ENCODE measurements at places on chromosomes 2 and 18. TPM values are rescaled to one million over a fixed set of nuclear protein-coding genes. Genes with fewer than 3 reads are reported as not detected.

DNA sequence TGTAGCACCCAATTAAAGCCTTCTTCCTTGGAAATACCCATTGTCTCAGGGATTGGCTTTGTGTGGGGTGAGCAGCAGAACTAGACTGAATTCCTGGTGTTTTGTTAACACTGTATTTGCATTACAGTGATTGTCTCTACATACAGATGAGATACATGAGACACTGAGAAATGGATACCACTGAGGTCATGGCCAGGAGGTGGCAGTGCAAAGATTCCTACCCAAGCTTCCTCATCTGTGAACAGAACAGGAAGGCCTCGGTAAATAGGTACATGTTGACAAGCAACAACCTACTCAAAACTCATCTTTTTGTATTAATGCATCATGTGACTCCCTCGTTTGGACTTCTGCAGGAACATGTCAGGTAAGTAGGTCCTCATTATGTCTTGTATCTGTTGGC is 445.8 kb upstream of the RGPD4 start:
- no peak for DNase-seq

- DNase-seq, result no peak
These were observed 14.1 kb downstream of the GLI2 start for GRCh38 chr2:120749506-120750431.

- no peak for DNase-seq
These were observed 8.1 kb downstream of the C2orf42 start for GRCh38 chr2:70182689-70183088.

DNA sequence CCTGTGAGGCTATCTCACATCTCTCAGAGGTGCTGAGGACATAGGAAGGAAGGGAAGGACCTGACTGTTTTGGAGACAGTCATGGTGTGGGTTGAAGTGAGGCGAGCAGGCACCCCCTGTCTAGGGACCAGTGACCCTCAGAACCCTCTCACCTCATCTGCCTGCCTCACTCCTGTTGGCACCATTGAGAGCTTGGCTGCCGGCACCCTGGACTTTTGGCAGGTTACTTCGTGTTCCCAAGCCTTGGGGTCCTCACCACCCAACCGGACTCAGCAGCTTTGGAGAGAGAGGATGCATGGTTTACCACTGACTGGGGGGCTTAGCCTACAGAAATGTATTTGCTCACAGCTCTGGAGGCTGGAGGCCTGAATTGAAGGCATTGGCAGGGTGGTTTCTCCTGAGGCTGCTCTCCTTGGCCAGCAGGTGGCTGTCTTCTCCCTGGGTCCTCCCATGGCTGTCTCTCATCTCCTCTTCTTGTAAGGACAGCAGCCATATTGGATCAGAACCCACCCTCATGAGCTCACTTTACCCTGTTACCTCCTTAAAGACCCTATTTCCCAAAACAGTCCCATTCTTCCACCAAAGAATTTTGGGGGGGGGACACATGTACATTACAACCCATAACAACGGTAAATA is 142.0 kb downstream of the TSN start:
- no peak for DNase-seq

DNA sequence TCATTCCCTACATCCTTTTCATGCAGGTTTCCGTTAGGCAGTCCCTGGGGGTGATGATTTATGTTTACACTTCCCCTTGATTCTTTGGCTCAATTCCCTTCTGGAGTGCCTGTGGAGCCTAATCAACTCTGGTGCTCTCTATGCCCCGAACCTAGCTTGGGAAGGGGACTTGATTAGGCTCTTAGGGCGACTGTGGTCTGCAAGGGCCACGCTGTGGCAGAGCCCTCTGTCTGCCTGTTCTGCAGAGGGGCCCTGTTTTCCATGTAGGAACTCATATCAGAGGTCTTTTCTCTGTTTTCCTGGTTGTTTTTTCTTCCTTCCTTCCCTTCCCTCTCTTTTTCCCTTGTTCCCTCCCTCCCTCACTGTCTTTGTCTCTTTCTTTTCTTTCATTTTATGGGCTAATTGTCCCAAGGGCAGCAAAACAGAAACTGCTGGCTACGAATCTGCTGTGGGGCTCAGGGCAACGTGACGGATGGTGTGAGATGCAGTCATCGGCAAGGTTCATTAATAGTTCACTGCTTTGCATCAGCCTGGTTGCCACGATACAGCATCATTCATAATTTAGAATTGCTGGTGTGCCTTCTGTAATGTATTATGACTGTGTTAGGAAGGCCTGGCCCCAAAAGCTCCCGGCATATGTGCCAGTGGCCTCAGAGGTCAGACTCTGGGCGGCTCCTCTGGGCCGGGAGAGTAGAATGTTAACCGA is 134.5 kb downstream of the NAPG start:
- DNase-seq, result peak; percentile 78

GRCh38 chr18:53943326-53943860 is 281.1 kb downstream of the MBD2 start:
- DNase-seq, result no peak

DNA sequence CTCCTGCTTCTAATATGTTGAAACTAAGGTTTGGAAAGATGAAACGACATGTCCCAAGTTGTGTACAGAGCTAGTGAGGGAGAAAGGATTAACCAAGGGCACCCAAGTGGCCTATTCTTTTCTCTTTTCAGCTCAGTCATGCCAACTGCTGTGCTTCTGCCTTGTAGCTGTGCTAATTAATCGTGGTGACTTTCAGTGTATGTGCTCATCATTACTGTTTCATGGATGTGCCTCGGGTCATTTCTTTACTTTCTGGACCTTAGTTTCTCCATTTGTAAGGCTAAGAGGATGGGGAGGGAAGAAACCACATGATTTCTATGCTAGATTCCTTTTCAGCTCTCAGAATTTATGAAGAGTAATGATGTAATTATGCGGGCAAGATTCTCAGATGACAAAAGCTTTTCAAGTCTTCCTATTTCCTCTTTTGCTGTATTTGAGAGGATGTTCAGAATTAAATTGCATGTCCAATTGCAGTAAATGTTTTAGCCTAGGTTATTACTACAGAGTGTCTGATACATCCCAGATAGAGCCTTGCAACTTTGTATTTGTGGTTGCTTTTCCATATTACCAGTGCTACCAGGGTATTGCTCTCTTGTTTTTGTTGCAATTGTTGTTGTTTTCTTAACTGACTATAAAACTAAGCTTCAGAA is 621.2 kb downstream of the CNTNAP5 start:
- no peak for DNase-seq

DNA sequence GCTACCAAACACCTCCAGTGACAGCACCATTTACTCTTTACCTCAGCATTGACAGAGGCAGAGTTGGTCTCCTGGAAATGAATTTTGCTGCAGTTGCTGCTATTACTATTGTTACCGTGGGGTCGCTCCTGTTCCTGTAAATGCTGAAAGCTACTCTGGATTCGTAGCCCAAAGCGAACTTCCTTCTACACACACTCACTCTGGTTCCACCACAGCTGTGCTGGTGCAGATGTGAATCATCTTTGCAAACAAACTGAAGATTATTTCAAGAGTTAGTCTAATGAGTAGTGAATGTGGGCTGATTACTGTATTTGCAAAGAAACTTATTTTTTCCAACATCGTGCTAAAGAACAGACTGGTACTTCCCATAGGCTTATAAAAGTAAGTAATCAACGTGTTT is 304.0 kb downstream of the LPIN1 start:
- peak; percentile 61 for DNase-seq

GRCh38 chr2:67574230-67574629 is 177.1 kb downstream of the ETAA1 start:
- no peak for DNase-seq

GRCh38 chr2:174053355-174054151 is 88.4 kb upstream of the SP3 start:
- no peak for DNase-seq

GRCh38 chr2:71965530-71965929 is 182.1 kb downstream of the CYP26B1 start:
- DNase-seq, result no peak

DNA sequence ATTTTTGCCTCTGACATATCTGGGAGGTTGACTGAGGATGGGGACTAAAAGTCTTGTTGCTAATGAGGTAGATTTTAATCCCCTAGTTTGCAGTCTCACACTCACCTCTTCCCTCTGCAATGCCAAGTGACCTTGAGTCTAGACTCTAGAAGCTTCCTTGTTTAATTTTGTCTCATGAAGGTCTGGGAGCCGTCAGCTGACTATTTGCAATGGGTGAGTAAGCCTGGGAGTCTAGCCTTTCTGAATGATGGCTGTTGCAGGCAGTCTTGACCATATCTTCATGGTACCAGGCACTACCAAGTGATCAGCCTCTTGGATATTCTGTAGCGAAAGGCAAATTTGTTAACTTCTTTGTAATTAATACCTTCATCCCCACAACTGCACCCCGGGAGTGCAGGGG is 61.2 kb downstream of the ARHGAP15 start:
- DNase-seq, result no peak

DNA sequence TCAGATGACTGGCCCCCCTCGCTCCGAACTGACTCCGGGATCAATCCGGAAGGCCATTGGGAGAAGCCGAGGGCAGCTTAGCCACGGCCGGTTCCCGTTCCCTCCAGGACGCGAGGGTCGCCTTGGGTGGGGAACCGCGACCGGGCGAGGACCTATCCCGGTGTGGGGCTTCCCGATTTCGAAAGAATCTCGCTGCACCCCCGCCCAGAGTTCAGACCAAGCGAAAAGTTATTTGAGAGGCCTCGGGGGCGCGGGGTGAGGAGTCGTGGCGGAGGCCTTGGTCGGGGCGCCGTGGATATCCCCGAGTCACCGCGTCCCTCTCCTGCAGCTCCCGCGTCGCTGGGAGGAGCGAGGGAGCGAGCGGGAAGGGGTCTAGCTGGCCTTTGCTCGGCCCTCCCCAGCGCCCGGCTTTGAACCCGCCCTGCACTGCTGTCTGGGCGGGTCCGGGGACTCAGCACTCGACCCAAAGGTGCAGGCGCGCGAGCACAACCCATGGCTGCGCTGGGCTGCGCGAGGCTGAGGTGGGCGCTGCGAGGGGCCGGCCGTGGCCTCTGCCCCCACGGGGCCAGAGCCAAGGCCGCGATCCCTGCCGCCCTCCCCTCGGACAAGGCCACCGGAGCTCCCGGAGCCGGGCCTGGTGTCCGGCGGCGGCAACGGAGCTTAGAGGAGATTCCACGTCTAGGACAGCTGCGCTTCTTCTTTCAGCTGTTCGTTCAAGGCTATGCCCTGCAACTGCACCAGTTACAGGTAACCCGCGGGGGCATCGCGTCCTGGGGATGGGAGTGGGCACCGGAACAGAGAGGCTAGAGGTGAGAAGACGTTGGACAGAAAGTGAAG is at the start of gene CYP27A1:
Gene CYP27A1 (plus strand): TSS at position 457 of the 837 bp plus-strand sequence. CDS start 36 bp downstream, at position 493.
- peak; percentile 62 for DNase-seq

DNA sequence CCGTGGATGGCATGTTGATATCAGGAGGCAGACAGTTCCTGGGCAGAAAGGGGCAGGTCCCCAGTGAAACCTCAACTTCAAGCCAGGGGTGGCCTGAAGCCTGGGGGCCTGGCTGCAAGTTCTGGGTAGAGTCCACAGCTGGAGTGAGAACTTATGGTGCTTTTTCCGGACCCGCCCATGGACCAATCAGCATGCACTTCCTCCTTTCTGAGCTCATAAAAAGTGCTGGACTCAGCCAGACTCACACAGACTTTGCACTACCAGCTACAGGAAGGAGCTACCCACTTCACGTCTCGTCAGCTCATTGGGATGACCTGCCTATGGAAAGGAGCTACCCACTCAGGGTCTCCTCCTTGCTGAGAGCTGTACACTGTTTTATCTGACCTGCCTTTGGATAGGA is 183.1 kb upstream of the MC4R start:
- no peak for DNase-seq

- no peak for DNase-seq
These were observed 3.5 kb upstream of the IL1F10 start for GRCh38 chr2:113064281-113064680.

DNA sequence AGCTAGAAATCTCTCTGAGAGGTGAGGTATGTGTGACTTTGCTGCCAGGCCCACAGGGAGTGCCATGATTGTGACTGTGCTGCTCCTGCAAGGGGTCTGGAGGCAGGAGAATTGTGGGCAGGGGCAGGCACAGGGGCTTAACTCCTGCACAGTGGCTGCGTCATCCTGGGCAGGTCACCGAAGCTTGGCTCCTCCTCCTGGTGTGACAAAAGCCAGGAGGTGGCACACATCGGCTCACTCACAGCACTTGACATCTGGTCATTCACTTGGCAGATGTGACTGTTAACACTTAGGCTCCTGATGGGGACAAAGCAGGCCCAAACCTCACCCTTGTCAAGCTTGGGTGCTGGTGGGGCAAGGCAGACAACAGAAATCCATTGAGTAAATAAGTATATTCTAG is 36.4 kb upstream of the GLI2 start:
- no peak for DNase-seq

- DNase-seq, result no peak
These were observed 119.9 kb downstream of the OSR1 start for GRCh38 chr2:19238440-19239060.

- no peak for DNase-seq
These were observed 1579.0 kb upstream of the NXPH2 start for GRCh38 chr2:140359056-140359771.

GRCh38 chr2:206783718-206784117 is 18.3 kb downstream of the FASTKD2 start:
- no peak for DNase-seq

DNA sequence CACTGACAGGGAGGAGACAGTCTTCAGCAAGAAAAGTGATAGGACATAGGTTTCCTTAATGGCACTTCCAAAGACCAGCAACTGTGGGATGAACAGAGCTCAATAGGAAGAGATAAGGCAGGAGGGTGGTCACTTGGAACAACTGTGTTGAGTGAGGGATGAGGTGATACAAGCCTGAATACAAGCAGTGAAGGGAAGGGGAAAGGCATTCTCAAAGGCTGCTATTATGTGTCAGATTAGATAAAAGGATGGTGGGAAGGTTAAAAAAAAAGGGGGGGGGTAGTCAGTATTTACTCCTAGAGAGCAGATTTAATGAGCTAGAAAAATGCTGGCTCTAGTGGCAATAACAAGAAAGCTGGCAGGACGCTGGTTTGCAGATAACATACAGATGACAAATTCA is 25.7 kb downstream of the CCBE1 start:
- no peak for DNase-seq

- no peak for DNase-seq
These were observed 67.3 kb downstream of the RHBDD1 start for GRCh38 chr2:226903179-226903578.

The EVX2 gene
- polyA plus RNA-seq, result not detected

The CNDP1 gene
- polyA plus RNA-seq, result 0.08 TPM

The POMC gene
- not detected for polyA plus RNA-seq

The LYG2 gene
- 0.57 TPM for polyA plus RNA-seq

The UGT1A3 gene
- polyA plus RNA-seq, result not detected

The IL36G gene
- polyA plus RNA-seq, result 0.27 TPM

The AGAP1 gene
- 24.4 TPM for polyA plus RNA-seq

The UGT1A10 gene
- polyA plus RNA-seq, result not detected

The MATN3 gene
- 0.48 TPM for polyA plus RNA-seq

The CRYBA2 gene
- not detected for polyA plus RNA-seq

All from muscle of arm (tissue), 14 donors.